ENCODE measurements at places on chromosomes 3 and 15.
A peak's percentile ranks its signal among the peaks of the same experiment; 100 is the strongest.

GRCh38 chr3:128081226-128081625 lies 29.0 kb downstream of the SEC61A1 start:
- no peak for DNase-seq

DNA sequence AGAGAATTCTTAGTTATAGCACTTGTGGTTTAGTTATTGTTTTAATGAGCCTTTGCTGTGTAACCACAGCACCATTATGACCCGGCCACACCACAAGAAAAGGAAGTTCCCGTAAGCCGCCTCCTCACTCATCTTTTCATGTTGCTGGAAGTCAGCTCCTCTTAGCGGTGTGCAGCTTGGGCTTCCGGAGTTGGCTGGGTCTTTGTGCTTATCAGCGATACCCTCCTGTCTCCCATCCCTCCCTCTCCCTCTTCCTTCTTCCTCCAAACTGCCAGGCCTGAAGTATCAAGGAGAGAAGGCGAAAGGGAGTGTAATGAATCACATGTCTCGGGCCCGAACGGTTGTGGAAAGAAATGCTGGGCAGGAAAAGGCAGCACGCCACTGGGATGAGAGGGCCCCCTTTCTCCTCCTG lies 353.5 kb downstream of the MCTP2 start:
- no peak for DNase-seq

GRCh38 chr3:187572441-187572840 lies 97.8 kb downstream of the SST start:
- DNase-seq, result no peak

DNA sequence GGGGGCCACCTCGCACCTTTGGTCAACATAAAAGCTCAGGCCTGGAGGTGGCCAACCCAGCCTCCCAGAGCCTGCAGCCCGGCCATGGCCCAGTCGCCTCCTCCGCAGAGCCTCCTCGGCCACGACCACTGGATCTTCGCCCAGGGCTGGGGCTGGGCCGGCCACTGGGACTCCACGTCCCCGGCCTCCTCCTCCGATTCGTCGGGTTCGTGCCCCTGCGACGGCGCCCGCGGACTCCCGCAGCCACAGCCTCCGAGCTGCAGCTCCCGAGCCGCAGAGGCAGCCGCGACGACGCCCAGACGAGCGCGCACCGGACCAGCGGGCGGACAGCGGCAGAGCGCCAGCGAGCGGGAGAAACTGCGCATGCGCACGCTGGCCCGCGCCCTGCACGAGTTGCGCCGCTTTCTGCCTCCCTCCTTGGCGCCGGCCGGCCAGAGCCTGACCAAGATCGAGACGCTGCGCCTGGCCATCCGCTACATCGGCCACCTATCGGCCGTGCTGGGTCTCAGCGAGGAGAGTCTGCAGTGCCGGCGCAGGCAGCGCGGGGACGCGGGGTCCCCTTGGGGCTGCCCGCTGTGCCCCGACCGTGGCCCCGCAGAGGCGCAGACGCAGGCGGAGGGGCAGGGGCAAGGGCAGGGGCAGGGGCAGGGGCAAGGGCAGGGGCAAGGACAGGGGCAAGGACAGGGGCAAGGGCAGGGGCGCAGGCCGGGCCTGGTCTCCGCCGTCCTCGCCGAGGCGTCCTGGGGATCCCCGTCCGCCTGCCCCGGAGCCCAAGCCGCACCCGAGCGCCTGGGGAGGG lies at the start of gene MESP2:
Gene MESP2, plus strand, starts transcription at position 59 of the 799 bp plus-strand sequence. Its CDS starts 26 bp downstream, at position 85.
- peak; percentile 18 for DNase-seq

- no peak for DNase-seq
Measured at GRCh38 chr15:67145710-67146109, 80.3 kb downstream of the SMAD3 start.

DNA sequence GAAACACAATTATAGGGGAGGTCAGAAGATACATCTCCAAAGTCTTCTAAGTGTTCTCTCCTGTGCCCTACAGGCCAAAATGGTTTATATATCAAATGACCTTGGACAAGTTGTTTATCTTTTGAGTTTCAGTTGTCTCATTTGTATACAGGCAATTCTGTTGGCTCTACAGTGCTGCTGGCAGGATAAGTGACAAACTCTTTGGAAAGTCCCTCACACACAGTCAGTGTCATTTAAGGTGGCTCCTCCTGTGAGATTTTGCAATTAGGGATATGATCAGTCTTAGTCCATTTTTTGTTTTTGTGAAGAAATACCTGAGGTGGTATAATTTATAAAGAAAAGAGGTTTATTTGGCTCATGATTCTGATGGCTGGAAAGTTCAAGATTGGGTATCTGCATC lies 1035.8 kb upstream of the CFAP20DC start:
- no peak for DNase-seq

DNA sequence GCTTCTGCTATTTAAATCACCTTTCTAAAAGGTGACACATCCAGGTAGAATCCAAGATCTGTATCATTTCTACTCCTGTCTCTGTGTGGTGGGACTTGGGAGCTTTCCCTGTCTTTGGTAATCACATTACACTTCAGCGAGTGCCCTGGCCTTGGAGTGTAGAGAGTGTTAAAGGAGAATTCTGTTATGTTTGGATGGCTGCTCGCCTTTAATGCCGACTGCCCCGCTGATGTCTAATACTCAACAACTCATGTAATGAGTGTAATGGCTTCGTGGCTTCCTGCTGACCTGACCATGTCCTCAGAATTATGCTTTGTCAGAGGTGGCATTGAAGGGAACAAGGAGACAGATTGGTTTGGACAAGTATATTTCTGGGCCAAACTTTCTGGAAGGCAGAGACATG lies 66.3 kb upstream of the LRTM1 start:
- DNase-seq, result no peak

DNA sequence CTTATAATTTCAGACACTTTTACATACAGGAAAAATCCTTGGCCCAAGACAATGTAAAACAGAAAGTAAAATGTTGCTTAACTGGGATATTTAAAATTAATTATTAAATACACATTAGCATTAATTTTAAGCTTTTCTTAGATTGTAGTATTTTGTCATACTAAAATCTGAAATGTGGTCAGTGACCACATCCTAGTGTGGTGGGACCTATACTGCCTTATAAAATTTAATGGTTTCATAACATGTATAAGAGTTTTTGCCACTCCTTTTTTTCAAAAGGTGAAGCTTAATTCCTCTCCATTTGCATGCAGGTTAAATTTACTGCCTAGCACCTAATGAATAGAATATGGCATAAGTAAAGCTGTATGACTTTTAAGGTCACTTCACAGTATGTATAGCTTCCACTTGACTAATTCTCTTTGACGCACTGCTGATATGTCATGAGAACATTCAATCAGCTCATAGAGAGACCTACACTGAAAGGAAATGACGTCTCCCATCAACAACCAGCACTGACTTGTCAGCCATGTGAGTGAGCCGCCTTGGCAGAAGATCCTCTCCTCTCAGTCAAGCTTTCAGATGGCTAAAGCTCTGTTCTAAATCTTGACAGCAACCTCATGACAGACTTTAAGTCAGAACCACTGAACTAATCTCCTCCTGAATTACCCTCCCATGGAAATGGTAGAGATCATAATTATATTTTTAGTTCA lies 847.8 kb downstream of the SI start:
- DNase-seq, result no peak

GRCh38 chr3:39180546-39181346 lies 11.6 kb downstream of the XIRP1 start:
- DNase-seq, result peak; percentile 82

Data from NCI-H2171 treated with DMSO at 0.1 percent for 48 hours (cell line).